ENCODE measurements at places on chromosomes 13 and 19. TPM values are rescaled to one million over a fixed set of nuclear protein-coding genes. Genes with fewer than 3 reads are reported as not detected.

Gene C19orf85
- total RNA-seq = not detected

Gene MZT1
- 1.9 TPM for total RNA-seq

Gene ZNF429
- total RNA-seq = 26.1 TPM

Gene SIGLEC7
- under 0.01 TPM for total RNA-seq

Gene MRI1
- 86.7 TPM for total RNA-seq

Gene SHANK1
- 6.2 TPM for total RNA-seq

Gene NXNL1
- total RNA-seq = not detected

Gene PALM
- 15.6 TPM for total RNA-seq

Gene JSRP1
- 0.54 TPM for total RNA-seq

Gene FAM83E
- 3.2 TPM for total RNA-seq

Gene APBA3
- total RNA-seq = 36.4 TPM

Gene FGF14
- under 0.01 TPM for total RNA-seq

Gene ODAD3
- under 0.01 TPM for total RNA-seq

Gene C1QTNF9
- total RNA-seq = under 0.01 TPM

Gene KIR3DL1
- total RNA-seq = not detected

Gene SIGLEC12
- 1.1 TPM for total RNA-seq

Gene ZNF540
- 1.1 TPM for total RNA-seq

Gene HIPK4
- total RNA-seq = 0.27 TPM

Gene SKA3
- 4.8 TPM for total RNA-seq

Gene ALKBH6
- 13.7 TPM for total RNA-seq

Gene ZNF418
- 10.0 TPM for total RNA-seq

Gene AMER2
- under 0.01 TPM for total RNA-seq

Gene GPR42
- not detected for total RNA-seq

Gene TBCB
- 198 TPM for total RNA-seq

Gene RYR1
- 2.7 TPM for total RNA-seq

Gene PLIN5
- 0.27 TPM for total RNA-seq

Gene KLK11
- not detected for total RNA-seq

Gene NOTCH3
- total RNA-seq = 7.5 TPM

Gene ZNF560
- not detected for total RNA-seq

Gene DIAPH3
- total RNA-seq = 0.54 TPM

Gene KLK3
- total RNA-seq = under 0.01 TPM
